Midbrain (tissue), 1 donor: ENCODE measurements at places on chromosomes 1 and 21.
A peak's percentile ranks its signal among the peaks of the same experiment; 100 is the strongest.

- no peak for DNase-seq
These were observed 11.7 kb upstream of the SNAPIN start for GRCh38 chr1:153646672-153647345.

DNA sequence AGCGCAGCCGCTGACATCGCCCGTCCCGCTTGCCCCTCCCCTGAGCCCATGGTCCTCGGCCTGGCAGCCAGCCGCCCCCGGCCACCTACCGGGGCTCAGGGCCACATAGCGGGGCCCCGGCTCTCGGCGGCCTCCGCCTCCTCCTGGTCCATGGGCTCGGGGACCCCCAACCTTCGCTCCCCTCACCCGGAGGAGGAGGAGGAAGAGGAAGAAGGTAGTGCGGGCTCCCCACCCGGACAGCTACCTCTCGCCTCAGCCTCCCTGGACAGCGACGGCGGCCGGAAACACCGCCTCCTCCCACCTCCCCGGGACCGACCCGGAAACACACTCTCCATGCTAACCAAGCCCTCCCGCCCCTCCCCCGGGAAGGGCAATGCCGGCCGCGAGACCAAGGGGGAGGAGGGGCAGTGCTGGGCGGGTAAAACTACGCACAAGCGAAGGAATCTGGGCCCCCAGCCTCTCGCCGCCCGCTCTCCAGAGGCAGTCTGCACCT, at the start of gene KIAA0319L:
KIAA0319L (minus strand) TSS at position 286 of the 493 bp plus-strand sequence. CDS start 2,912 bp downstream, outside the sequence.
- DNase-seq: peak; percentile 95

GRCh38 chr1:17427696-17428660, 11.5 kb downstream of the RCC2 start:
- no peak for DNase-seq

- DNase-seq: no peak
These were observed 2.7 kb upstream of the VANGL2 start for GRCh38 chr1:160397651-160398050.
